Astrocyte of the cerebellum (primary cell): ENCODE measurements at places on chromosomes 3 and 15.
A peak's percentile ranks its signal among the peaks of the same experiment; 100 is the strongest.

GRCh38 chr15:36883713-36884517 is 216.4 kb downstream of the MEIS2 start:
- DNase-seq = peak; percentile 85

DNA sequence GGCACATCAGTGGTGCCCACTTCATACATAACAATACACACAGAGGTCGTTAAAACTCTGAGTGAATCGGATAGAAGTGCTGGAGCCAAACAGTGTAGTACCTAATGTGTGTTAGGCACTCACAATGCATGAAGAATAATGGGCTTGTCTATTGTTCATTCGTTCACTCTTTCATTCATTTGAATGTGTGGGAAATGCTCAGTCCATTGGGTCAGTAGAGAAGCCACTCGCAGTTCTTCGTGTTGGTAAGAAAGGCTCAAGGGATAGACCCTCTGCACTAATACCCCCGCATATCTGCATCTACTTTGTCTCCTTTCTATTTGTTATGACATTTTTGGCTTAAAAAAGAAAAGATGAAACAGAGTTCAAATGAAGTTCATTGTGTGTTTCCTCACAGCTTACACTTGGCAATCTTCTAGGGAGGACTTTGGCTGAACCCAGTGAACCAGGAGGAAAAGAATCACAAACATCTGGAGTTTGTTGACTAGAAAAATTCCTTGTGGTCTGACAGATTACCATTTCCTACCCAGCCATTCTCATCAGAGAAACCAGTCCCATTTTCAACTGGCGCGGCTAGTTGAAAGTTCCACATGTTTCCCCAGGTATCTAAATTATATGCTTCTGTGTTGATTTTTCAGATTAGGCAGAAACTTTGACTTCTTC is 32.8 kb upstream of the MFSD1 start:
- DNase-seq = peak; percentile 94

GRCh38 chr3:139715743-139716360 is 38.1 kb upstream of the NMNAT3 start:
- no peak for DNase-seq

GRCh38 chr3:132964266-132964665 is 73.9 kb upstream of the TMEM108 start:
- DNase-seq = no peak

GRCh38 chr3:107430996-107431245 is 53.7 kb downstream of the CCDC54 start:
- no peak for DNase-seq

- DNase-seq = no peak
Measured at GRCh38 chr15:63530752-63531299, 26.4 kb downstream of the USP3 start.

DNA sequence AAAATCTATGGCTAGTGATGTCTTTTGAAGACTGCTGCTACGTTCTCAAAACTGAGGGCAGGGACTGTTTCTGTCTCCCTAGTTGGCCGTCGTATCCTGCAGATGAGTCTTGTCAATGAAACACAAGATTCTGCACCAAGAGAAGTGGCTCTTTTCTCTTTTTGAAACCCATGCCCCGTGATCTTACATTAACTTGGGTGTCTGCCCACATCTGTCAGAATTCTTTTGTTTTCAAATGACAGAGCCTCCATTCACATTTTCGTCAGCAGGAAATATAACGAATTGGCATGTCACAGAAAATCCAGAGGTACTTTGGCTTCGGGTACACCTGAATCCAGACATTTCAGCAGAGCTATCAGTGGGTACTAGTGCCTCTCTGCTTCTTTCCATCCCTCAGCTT is 331.3 kb upstream of the PROK2 start:
- no peak for DNase-seq

- DNase-seq = no peak
Measured at GRCh38 chr15:75371486-75371885, 3.1 kb upstream of the MAN2C1 start.

GRCh38 chr3:24119321-24119751 is 174.2 kb downstream of the NR1D2 start:
- DNase-seq = peak; percentile 27

DNA sequence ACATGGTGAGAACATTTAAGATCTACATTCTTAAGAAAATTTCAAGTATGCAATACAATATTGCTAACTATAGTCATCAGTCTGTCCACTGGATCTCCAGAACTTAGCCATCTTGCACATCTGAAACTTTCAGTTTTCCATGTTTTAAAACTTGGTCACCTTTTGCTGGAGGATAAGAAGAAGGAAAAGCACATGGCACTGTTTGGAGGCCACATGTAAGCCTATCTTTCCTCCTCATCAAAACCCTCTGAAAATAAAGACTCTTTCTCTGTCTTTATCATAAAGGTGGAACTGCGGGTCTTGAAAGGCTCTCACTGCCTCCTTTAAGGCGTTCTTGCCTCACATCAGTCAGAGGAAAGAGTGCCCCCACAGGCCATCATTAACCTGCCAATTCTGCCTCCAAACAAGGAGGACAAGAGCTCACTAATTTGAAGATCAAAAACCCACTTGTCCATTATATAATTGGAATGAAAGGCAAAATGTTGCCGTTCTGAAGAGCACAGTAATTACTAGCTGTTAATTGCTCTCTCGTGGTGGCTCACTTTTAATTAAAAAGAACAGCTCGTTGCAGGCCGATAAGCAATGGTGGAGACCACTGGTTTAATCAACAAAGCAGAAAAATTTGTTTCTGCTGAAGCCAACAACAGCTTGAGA is 157.8 kb downstream of the MECOM start:
- DNase-seq = no peak

DNA sequence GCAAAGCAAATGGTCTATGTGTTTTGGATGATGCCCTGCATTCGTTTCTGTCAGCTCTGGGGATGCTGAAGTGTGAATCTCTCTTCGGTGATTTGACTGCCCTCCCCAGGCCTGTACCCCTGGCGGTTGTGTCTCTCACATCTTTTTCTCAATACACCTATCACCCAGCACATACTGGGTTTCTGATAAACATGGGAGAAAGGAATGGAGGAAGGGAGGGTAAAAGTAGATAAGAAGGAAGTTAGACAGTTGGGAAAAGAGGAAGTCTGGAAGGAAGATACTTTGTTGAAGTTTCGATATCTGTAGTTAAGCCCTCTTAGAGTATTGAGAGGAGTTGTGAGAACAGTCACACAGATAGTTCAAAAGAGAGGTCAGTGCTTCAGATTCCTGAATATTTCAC is 35.8 kb upstream of the LRTM1 start:
- no peak for DNase-seq

GRCh38 chr3:42101048-42101447 is 9.9 kb downstream of the TRAK1 start:
- no peak for DNase-seq

GRCh38 chr3:38163117-38163840 is 2.1 kb upstream of the OXSR1 start:
- no peak for DNase-seq

DNA sequence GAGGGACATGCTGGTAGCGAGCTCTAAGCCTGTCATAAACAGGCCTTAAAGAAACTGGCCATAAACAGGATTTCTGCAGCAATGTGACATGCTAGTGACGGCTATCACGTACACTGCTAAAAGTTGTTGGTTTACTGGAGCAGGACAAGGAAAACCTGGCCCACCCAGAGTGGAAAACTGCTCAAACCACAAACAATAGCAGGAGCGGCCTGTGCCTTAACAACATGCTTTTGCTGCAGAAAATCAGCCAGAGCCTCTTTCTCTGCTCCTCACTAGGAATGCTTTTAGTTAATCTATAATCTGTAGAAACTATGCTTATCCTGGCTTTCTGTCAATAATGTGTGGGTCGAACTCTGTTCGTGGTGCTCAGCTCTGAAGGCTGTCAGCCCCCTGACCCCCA is 202.9 kb upstream of the UBE3A start:
- no peak for DNase-seq
